B cell (primary cell): ENCODE measurements at places on chromosomes 6 and 20. TPM values are rescaled to one million over a fixed set of nuclear protein-coding genes. Genes with fewer than 3 reads are reported as not detected.

DNA sequence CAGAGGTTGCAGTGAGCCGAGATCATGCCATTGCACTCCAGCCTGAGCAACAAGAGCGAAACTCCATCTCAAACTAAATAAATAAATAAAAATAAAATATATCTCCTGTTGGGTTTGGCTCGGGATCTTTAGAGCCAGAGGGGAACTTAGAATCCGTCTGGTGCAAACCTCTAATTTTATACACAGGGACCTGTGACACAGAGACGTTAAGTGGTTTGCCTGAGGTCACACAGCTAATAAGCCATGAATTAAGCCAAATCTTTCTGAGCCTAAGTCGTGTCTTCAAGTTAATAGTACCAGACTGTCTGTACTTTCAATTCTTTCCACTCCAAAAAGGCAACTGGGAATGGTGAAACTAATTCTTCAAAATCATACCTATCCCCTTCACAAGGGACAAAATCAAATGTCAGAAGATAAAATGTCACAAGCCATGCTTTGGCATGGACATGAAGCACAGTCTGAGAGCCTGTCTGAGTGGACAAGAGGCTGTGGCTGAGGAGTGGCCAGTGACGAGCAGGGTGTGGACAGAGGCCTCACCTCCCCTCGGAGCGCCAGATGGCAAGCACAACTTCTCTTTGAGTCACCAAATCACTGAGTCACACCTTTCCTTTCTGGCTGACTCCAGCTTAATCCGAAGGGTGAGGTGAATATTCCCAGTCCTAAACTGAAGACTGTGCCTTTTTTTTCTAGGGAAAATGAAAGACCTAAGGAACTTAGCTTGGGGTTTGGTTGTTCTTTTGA is 177.4 kb downstream of the TFAP2A start:
- H3K4me3 ChIP-seq: no peak overlapping the region
- DNase-seq: no peak
- H3K4me1 ChIP-seq: no peaks in the 10 kb centered on the region
- no peaks in the 10 kb centered on the region for H3K36me3 ChIP-seq

DNA sequence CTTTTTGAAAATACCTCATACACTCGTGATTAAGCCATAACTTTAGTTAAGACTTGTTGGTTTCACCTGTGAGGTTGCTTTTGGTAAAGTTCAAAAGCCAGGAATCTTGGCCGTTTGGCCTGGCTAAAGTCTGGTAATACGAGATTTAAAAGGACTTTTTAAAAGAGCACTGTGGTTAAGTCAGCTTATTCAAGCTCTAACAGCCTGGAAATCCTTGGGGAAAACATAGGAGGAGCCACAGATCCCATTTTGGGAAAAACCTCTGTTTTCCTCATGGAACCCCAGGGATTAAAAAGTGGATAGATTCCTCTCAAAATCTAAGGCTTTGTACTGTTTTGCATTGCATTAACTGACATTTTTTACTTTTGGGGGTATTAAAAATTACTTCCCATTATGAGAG is 13.7 kb upstream of the SLC22A16 start:
- no peak overlapping the region for H3K4me3 ChIP-seq
- no peak for DNase-seq
- no peak overlapping the region for H3K27ac ChIP-seq
- H3K4me1 ChIP-seq: no peaks in the 10 kb centered on the region
- H3K36me3 ChIP-seq: no peaks in the 10 kb centered on the region

DNA sequence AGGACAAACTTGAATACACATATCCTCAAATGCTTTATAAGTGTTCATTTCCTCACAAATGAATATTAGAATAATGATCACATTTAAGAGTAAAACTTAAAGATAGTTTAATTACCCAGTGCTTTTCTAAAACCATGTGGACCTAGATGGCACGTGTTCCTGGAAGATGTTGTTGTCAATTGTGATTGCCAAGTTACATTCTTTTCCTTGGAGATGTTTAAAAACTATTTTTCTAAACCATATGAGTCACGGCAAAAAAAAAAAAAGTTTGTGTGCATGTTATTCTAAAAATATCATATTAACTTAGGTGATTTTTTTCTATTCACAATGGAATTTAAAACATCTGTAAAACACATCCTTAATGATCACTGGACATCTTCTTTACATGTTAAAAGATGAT is 51.1 kb downstream of the RCAN2 start:
- H3K36me3 ChIP-seq: no peaks in the 10 kb centered on the region
- DNase-seq: no peak
- H3K27me3 ChIP-seq: no peaks in the 10 kb centered on the region
- H3K4me1 ChIP-seq: no peaks in the 10 kb centered on the region
- H3K4me3 ChIP-seq: no peak overlapping the region
- H3K27ac ChIP-seq: no peak overlapping the region

- H3K4me1 ChIP-seq: peaks cover 7% of the 10 kb centered on the region
- H3K4me3 ChIP-seq: no peak overlapping the region
- H3K27ac ChIP-seq: no peak overlapping the region
- no peaks in the 10 kb centered on the region for H3K27me3 ChIP-seq
These were observed 38.9 kb upstream of the TNFAIP3 start for GRCh38 chr6:137827977-137828810.

DNA sequence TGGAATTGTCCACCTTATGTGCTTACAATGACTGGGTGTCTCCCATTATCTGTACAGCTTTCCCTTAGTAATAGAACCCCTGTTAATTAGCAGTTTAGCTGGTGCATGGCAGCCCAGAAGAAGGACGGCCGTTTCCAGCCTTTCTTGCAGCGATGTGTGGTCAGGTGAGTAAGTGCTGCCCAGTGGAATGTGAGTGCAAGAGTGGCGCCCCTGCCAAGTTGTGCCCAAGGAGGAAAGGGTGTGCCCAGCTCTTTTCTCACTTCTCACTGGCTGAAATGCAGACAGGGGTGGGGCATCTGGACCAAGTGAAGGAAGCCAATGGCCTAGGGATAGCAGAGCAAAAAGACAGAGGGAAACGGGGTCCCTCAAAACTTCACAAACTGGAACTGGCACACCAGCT is 296.8 kb downstream of the PREX1 start:
- DNase-seq: no peak
- no peaks in the 10 kb centered on the region for H3K36me3 ChIP-seq
- no peaks in the 10 kb centered on the region for H3K27me3 ChIP-seq

DNA sequence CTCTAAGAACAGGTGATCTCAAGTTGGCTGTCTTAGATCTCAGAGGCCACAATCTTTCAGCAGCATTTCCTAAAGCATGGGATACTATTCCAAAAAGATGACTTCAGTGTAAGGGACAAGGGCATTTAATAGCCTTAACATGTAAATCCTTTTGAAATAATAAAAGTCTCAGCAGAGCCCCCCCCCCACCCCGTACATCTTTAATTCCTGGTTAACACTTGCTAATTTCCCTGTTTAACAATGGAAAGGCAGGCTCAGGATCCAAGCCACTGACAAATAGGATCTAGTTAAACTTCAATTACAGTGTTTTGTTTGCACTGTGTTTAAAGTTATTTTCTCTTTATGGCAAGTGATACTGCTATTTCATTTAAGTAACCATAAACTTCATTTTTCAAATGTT is 12.0 kb downstream of the TASP1 start:
- peaks cover 31% of the 10 kb centered on the region for H3K36me3 ChIP-seq
- no peak overlapping the region for H3K27ac ChIP-seq
- DNase-seq: no peak
- no peak overlapping the region for H3K4me3 ChIP-seq

The SLC16A10 gene
- total RNA-seq: 0.70 and 0.71 TPM in 2 replicates

The SIM1 gene
- total RNA-seq: not detected in 2 replicates

The HUS1B gene
- total RNA-seq: 2.9 and 4.1 TPM in 2 replicates

The CNR1 gene
- 20.4 and 28.9 TPM in 2 replicates for total RNA-seq
